ENCODE measurements at places on chromosomes 6 and 20. TPM values are rescaled to one million over a fixed set of nuclear protein-coding genes. Genes with fewer than 3 reads are reported as not detected.

Gene SH3BGRL2
- total RNA-seq: 51.2 TPM

Gene MICB
- 3.3 TPM for total RNA-seq

Gene FAXC
- 0.16 TPM for total RNA-seq

Gene PROKR2
- total RNA-seq: not detected

Gene TPBG
- 15.9 TPM for total RNA-seq

Gene ASXL1
- total RNA-seq: 128 TPM

Gene MAK
- total RNA-seq: 1.1 TPM

Gene GABRR1
- not detected for total RNA-seq

Gene ADAM33
- 75.3 TPM for total RNA-seq

Gene SLC24A3
- 6.3 TPM for total RNA-seq

Gene TENT5A
- 19.7 TPM for total RNA-seq

Gene GCNT2
- total RNA-seq: 3.8 TPM

Gene TRIM40
- total RNA-seq: not detected

DNA sequence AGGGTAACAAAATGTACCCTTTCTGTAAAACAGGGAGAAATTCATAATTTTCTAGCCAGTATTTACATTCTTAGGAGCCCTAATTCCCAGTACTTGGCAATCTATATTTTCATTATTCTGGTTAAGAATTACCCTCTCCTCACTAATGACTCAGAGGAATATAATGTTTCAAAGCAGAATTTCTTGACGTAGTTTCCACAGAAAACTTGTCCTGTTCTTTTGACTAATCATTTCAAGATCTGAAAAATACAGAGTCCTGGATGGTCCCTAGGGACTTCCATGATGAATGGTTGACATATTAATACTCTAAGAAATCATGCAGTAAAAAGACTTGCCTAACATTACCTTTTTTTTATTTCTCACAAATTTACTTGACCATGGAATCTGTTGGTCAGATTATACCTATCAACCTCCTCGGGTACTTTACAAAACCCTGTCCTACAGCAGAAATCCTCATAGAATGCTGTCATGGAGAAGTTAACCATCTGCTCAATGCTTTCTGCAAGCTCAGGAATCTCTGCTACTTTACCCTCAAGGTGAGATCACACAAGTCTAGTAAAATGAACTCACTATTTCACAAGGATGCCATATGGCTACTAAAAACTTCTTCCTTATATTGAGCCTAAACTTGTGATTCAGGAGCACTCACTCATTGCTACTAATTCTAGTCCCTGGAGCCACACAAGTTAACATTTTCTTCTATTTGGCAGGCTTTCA, 202.1 kb upstream of the CNR1 start:
- no peak for DNase-seq

DNA sequence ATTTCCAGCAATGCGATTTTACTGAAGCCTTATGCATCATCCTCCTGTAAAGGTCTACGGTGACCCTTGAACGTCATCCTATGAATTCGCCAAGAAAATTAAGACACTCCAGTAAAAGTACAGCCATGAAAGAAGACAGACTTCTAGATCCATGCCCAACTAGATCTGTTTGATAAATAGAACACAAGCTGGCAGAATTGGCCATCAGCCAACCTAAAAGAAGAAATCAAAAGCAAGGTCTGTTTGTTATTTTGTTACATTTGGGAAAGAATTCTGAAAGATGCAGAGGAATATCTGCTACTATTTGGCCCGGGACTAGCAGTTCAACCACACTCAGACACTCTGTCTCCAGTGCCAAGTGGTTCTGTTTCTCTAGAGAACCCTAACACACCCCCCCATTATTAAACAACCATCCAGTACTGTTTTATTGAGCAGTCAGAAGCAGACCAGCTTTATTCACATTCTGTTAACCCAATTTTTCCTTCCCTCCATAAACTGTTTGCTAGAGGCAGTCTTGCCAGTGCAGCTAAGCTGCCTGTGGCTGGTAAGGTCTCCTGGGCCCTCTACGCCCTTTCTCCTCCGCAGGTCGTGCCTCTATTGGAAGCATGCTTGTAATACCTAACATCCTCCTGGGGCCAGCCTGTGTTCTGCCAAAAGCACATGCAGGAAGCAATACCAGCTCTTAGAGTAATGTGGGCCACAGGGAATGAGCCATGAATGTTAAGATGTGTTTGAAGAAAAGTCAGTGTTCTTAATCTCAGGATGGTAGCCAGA, 30.7 kb downstream of the LY86 start:
- no peak for DNase-seq

DNA sequence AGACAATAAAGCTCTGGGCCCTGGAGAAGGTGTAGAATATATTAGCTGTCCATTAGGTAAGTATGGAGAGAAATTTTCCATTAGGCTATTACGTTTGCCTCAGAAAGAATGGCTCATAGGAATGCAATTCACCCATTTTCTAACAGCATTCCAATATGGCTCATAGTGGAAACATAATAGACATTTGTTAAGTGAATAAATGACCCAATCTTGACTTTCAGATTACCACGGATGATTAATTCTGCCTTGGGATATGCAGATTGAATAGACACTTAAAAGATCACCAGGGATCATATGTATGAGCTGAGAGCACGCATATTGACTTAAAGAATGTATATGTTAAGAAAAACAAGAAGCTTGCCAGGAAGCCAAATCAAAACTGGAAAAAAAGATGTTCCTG, 209.1 kb upstream of the CDYL start:
- DNase-seq: no peak

DNA sequence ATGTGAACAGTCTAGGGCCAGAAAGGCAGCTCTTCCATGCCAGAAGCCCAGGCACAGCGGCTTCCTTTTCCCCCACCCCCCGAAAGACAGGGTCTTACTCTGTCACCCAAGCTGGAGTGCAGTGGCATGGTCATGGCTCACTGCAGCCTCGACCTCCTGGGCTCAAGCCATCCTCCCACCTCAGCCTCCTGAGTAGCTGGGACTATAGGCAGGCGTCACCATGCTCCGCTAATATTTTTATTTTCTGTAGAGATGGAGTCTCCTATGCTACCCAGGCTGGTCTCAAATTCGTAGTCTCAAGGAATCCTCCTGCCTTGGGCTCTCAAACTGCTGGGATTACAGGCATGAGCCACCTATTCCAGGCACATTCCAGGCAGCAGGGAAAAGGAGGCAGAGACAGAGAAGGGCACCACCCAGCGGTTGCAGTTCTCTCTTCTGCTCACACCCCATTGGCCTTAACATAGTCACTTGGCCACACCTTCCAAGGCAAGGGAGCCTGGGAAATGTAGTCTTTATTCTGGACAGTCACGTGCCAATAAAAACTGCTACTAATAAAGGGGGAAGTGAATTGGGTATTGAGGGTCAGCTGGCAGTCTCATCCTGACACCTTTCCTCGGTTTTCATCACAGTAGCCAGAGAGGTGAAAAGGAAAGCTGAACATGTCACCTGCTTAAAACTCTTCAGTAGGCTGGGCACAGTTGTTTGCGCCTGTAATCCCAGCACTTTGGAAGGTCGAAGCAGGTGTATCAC, 205.9 kb downstream of the ZMYND8 start:
- no peak for DNase-seq

DNA sequence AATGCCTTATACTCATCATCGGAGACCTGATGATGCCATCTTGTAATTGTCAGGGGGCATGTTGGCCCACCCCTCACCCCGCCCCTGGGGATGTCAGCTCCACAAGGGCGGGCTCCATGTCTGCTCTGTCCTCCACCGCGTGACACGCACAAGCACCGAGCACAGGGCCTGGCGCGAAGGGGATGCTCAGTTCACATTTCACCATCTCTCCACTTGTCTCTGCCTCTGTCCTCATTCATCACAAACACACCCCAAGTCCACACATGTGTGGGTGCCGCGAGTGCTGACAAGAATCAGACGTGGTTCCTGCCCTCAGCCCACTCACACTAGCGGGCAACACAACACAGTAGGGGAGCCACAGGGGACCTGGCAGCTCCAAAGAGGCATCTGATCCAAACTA, 151.2 kb upstream of the PTPN1 start:
- DNase-seq: no peak

DNA sequence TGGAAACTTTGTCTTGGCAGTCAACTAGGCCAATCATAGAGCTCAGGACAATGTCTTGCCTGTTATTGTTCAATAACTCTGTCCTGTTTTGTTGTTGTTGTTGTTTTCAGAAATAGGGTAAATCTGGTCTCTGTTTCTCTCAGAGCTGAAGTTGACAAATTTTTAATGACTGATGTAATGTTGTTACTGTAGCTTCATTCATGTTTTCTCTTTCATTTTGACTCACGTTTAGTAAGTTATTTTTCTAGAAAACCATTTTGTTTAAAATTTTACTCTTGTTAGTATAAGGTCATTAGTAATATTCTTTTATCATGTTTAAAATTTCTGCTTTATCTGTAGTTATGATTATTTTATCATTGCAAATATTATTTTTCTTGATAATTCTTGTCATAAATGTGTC, 51.6 kb upstream of the GRIK2 start:
- DNase-seq: no peak

DNA sequence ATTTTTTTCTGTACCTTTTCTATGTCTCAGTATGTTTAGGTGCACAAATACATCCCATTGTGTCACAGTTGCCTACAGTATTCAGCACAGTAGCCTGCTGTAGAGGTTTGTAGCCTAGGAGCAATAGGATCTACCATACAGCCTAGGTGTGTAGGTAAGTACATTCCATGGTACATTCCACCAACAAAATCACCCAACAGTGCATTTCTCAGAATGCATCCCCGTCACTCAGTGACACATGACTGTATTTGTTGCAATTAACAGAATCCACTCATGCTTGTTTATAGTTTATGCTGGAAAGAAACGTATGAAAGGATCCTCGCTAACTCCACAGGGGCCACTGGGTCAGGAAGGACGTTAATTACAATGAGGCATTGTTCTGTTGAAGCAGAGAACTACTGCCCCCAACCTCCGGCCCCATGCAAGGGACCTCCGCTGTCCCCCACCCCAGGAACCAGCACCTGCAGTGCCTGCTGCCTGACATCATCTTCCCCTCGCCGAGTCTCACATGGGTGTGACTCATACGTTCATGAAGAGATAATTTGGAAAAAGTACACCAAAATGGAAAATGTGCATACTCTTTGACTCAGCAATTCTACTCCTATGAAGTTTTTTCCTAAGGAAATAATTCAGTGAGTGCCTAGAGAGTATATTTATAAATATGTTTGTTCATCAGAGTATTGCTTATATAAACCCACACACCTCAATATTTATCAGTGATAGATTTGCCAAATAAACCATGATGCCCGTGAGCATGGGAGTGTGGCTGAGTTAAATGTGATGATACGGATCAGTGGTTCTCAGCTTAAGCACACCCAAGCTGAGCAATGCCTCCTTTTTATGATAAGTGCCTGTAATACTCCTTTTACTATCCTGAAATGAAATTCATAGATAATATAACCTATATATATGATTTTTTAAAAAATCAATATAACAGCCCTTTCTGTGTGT, 156.4 kb upstream of the ECI2 start:
- no peak for DNase-seq

- no peak for DNase-seq
Observed at GRCh38 chr6:69825904-69826303, 29.1 kb upstream of the LMBRD1 start.

DNA sequence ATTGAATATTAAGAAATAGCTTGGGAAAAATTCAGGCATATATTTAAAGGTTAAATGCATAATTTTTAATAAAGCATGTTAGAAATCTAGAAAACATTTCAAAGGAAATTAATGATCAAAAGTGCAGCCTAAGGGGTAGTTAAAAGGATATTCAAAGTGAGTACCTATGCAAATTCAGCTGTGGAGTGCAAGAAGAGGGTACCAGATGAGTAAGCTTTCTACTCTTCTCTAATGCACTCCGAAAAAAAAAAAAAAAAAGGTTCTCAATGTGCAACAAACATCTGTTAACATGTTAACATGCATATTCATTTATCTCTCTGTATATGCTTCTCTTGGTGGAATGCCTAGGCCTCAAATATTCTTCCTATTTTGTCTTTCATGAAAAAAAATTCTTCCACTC, 32.0 kb upstream of the KATNA1 start:
- DNase-seq: no peak

- DNase-seq: no peak
Observed at GRCh38 chr20:50704971-50705370, 13.6 kb upstream of the RIPOR3 start.

DNA sequence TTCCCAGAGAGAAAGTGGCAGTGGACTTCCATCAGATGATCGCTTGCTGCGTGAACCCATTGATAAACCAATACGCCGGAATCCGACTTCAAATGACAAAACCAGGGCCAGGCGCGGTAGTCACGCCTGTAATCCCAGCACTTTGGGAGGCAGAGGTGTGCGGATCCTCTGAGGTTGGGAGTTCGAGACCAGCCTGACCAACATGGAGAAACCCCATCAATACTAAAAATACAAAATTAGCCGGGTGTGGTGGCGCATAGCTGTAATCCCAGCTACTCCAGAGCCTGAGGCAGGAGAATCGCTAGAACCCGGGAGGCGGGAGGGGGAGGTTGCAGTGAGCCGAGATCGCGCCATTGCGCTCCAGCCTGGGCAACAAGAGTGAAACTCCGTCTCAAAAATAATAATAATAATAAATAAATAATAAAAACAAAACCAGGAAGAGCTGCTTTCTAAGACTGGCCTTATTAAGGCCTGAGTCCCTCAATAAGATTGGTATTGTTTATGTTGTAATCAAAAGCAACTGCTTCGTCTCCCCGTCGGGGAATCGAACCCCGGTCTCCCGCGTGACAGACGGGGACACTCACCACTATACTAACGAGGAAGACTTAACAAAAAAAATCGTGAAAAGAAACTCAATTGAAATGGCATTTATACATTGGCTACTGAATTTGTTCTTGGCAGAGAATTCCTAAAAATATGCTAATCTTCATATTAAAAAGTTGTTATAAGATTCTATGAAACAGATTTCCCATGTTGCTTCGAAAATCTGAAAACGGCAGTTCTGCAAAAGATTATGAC, 110.2 kb upstream of the ZNF184 start:
- no peak for DNase-seq

DNA sequence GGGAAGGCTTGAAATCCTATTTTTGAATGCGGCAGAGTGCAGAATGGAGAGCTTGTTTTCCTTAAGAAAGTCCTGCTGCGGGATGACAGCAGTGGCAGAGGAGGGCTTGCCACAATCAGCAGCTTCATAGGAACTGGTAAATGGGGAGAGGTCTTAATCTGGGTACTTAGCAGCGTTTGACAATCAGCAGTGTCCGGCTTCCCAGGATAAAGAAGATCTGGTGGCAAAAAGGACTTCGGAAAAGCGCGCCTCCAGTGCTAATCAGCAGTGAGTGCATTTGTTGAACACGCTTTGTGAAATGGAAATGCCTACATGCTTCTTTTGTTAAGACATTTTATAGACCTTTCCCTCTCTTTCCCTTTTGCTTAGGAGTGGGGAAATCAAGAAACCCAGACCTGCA, 735.7 kb downstream of the QKI start:
- no peak for DNase-seq

GRCh38 chr6:72248621-72249020, 362.3 kb downstream of the RIMS1 start:
- DNase-seq: no peak

GRCh38 chr6:95093154-95093553, 484.2 kb upstream of the MANEA start:
- DNase-seq: no peak

DNA sequence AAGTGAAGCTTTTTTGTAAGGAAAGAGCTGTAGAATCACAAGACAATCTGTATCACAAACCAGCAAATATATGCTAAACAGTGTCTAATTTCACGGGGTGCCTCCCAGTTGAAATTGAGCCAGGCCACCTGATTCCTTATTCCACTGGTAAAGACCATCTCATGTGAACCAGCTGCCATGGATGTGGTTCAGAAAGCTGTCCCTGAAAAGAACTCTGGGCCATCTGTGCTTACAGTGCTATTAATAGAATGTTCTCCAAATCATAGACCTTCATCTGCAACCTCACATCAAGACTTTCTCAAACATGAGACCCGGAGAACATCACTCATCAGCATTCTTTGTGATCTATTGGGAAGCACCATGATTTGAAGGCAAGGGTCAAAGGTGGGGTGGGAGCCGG, 89.7 kb downstream of the FBXO5 start:
- DNase-seq: no peak
